Stimulated activated CD4-positive, alpha-beta T cell treated with anti-CD3 and anti-CD28 coated beads, TNF-alpha, amount 100 ng/mL, for 4 hours (primary cell): ENCODE measurements at places on chromosomes 11 and 22.
A peak's percentile ranks its signal among the peaks of the same experiment; 100 is the strongest.

DNA sequence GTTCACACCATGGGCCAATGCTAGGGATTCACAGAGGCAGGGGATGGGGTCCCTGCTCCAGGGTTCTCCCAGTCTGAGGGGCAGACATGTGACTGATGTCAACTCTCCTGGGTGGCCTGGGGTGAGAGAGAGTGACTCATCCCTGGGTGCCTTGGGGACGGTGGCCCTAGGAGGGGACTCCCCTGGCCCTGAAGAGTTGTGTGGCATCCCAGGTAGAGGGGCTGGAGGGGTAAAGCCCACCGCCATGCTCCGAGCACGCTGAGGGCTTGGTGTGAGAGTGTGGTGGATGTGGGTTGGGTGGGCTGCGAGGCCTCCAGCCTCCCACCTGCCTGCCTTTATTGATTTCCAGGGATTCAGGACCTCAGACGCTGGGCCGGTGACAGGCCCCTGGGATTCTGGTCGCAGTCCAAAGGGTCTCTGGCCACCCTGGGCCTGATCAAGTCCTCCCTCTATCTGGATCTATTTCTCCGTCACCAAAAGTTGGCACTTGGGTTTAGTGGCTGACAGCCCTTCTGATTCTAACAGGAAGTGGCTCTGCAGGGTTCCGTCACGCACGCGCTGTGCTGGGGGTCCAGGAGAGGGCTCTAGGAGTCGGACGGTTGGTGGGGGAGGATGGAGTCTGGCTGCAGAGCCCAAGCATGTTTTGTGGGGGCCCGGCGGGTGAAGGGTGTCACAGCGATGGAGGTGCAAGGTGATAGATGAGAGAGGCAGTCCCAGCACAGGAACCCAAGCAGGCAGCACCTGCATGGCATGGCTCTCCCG lies 27.3 kb upstream of the WNT7B start:
- DNase-seq: no peak

DNA sequence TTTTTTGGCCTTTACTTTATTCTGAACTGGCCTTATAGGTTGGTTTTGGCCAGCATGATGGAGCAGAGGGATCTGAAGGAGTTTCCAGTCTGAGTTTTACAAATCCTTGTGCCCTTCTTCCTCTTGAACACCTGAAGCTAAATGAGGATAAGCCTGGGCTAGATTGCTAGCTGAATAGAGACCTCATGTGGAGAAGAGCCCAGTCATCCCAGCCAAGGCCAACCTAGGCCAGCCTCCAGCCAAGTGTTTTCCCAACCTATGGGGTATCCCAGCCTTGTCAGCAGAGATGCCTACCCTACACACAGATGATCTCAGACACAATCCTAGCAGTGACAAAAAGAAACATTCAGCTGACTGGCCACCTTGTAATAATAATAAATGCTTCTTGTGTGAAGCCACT lies 966 bp upstream of the CASP12 start:
- no peak for DNase-seq

GRCh38 chr11:87215236-87215635 lies 177.5 kb downstream of the TMEM135 start:
- DNase-seq: no peak

- no peak for DNase-seq
Observed at GRCh38 chr22:30432096-30432495, 6.5 kb downstream of the MTFP1 start.

- peak; percentile 36 for DNase-seq
Observed at GRCh38 chr11:86291466-86292262, 10.4 kb upstream of the HIKESHI start.

- no peak for DNase-seq
Observed at GRCh38 chr22:46068593-46069491, 81.5 kb upstream of the PPARA start.

- DNase-seq: no peak
Observed at GRCh38 chr22:48370508-48371325, 1457.0 kb downstream of the BRD1 start.

- DNase-seq: no peak
Observed at GRCh38 chr11:70019576-70020011, 58.5 kb upstream of the ANO1 start.

- DNase-seq: no peak
Observed at GRCh38 chr11:67614730-67615714, 8.3 kb downstream of the NDUFV1 start.

GRCh38 chr11:30585125-30585891 lies 845 bp downstream of the MPPED2 start:
- DNase-seq: no peak

DNA sequence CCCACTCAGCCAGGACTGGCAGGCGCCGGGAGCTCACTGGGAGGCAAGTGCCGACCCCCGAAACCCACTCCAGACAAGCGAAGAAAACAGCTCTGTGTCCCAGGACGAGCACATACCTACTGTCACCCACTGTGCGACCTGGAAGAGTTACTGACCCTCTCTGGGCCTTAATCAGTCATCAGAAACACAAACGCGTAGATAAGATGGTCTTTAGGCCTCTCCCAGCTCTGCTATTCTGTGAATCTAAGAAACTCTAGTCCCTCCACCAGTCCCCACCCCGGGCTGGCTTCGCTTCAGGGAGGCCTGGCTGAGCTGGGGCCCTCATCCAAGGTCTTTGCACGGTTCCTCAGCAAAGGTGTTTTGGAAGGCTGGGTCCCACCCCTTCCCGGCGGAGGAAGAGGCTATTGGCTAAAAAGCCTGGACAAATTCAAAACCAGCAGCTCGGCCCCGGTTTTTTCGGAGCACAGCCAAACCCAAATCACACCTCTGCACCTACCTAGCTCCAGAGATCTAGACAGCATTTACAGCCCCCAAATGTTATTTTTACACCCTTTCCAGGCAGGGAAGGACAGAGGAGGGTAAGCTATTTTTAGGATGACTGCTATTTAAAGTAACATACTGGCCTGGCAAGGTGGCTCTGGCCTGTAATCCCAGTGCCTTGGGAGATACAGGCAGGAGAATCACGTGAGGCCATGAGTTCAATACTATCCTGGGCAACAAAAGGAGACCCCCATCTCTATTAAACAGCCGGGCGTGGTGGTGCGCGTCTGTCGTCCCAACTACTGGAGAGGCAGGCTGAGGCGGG lies 13.2 kb upstream of the HDHD5 start:
- no peak for DNase-seq

- DNase-seq: no peak
Observed at GRCh38 chr11:74932169-74932568, 16.7 kb downstream of the XRRA1 start.

DNA sequence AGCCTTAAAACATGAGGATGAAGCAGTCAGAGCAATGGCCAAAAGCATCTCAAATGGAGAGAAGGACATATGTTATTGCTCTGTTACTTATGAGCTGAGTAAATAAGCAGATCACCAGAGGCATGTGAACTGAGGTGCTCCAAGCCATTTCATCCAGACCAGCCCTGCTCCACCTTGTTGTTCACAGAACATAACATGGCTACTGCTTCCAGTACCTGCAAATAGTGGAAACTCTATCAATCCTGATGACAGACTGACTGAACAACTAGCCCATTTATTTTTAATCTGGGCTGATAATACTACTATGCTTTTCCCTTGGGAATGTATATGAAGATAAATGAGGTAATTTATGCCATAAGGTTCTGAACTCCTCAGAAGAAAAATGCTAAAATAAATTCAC lies 1164.7 kb downstream of the FAM181B start:
- DNase-seq: no peak

GRCh38 chr11:117010808-117011540 lies 87.3 kb downstream of the SIK3 start:
- no peak for DNase-seq

DNA sequence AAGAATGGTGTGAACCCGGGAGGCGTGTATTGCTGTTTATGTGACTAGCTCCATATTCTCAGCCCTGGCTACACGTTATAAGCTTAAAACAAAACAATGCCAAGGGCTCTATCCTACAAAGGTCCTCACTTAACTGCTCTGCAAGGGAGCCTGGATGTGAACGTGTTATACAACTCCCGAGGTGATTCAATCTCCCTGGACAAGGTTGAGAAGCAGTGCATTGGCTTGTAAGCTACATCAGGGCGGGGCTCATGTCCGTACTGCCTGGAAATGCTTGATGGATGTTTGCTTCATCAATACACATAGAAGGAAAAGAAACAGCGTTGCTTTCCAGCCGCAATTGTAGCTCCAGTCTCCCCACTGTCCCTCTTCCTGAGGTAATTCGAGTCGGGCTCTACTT lies 256.9 kb upstream of the SYN3 start:
- DNase-seq: no peak

DNA sequence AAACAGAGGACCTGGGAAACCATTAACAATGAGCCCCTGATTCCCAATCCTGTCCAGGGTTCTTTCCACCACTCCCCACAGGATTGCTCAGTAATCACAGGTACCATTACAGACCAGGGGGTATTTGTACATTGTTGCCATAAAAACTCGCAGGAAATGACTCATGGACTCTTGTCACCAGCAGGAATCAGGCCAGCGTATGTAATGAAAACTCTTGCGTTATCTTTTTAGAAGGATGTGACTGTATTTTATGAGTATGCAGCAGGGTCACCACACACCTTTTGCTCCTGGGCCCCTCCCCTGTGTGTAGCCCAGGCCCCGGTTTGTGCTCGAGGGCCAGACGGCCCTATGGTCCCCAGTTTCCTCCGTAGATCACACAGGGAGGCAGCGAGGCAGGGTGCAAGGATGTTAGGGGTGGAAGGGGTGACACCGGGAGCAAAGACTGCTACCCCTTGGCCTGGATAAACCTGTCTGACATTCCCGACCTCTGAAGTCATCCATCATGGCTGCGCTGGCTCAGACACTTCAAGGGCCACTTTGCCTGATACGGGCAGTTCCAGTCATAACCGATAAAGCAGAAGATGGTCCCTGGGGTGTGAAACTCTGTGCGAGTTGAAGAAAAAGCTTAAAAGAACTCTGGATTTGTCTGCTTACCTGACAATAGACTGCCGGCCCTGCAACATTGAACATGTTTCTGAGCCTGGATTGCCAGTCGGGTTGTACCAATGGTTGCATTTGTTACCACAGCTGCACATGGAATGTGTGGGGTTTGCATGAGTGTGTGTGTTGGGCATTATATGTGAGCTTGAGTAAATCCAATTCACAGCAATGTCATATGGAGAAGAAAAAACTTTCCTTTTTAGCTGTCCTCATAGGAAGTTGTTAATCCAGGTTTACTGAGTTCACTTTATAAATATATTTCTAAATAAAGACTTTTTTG lies 56.9 kb downstream of the MICAL2 start:
- DNase-seq: no peak

GRCh38 chr22:39773976-39774539 lies 119.5 kb downstream of the ENTHD1 start:
- DNase-seq: peak; percentile 3

- no peak for DNase-seq
Observed at GRCh38 chr11:101723371-101723770, 139.6 kb upstream of the TRPC6 start.

DNA sequence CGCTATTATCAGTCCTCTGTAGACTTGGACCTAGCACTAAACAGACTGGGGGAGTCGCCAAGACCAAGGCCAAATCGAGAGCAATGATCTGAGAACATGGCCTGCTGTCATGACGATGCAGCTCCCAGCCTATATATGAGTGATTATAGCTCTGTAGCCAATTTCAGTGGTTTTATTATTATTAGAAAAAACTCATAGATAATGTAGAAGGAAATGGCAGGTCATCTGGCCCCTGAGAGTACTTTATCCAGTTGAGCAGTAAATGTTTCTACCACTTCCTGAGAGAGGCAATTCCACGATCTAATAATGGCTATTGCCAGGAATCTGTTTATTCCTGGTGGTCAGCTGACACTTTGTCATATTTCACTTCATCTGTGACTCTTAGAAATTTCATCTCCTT lies 666.7 kb downstream of the OPCML start:
- DNase-seq: no peak

GRCh38 chr11:134466156-134466555 lies 54.1 kb upstream of the B3GAT1 start:
- no peak for DNase-seq

DNA sequence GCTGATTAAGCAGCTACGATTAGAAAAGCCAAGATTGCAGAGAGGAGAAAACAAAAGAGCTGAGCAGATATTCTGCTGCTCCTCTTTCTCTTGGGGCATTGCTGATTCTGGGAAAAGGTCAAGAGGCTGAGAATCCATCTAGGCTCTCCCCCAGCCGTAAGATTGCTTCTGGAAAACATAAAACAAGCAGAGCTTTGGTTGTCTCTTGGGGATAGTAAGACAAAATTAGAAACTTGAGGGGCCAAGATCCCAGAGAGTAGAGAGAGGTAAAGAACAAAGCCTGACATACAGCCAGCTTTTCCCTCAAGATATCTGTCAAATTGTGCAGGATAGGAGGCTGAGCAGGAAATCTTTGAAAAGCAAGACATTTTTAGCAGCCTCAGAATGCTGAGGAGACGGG lies 158.2 kb downstream of the TTC28 start:
- no peak for DNase-seq

DNA sequence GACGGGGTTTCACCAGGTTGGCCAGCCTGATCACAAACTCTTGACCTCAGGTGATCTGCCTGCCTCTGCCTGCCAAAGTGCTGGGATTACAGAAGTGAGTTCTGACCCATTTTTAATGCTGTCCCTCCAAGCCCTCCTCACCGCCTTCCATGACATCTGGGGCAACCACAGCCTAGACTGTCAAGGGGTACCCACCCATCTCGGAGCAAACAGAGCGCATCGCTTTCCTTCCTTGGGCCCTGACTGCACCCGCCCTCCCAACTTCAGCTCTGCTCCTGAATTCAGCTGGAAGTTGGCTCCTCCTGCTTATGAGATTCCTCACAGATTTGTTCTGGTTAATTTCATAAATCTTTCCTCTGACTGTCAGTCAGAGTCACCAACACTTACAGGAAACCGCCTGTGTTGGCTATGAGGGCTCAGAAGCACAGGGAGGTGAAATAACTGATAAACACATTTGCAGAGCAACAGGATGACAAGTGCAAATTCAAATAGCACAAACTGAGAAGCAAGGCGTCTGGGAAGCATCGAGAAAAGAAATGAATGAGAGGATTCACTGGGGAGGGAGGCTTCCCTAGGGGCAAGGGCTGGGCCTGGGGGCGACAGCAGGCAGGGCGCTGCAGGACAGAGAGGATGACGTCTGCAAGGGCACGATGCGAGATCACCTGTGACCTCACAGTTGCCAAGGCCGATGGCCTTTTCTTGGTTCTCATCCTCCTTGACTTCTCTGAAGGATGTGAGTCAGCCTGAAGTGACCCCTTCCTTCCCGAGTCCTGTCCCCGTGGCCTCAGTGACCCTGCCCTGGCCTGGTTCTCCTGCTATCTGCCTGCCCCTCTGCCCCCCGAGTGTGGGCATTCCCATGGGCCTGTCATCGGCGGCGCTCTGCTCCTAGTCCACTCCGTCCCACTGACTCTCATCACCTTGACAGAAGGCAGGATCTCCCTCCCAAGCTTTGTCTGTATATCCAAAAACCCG lies 6.1 kb downstream of the IFT27 start:
- DNase-seq: no peak

GRCh38 chr22:49965091-49966040 lies 4.8 kb downstream of the PIM3 start:
- no peak for DNase-seq

- no peak for DNase-seq
Observed at GRCh38 chr11:58628446-58628845, 6.0 kb downstream of the CNTF start.
